CD4-positive, alpha-beta T cell treated with Interleukin-21 for 1 hour (primary cell): ENCODE measurements at places on chromosomes 16 and 17.

DNA sequence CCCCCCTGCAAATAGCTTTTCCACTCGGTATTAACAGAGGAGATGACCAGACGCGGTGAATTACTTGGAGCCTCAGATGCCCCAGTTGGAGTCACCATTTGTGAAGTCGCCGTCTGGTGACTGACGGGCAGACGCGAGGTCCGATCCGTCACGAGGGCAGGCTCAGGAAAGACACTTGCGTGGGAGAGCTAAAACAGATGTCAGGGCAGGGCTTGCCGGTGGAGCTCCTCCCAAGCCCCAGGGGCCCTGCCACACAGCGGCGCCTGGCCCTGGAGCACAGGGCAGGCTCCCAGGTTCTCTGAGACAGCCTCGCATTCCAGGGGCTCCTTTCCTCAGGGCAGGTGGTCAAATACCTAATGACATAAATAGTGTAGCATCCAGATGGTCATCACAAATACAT is 348.3 kb downstream of the C16orf95 start:
- no peak for DNase-seq

DNA sequence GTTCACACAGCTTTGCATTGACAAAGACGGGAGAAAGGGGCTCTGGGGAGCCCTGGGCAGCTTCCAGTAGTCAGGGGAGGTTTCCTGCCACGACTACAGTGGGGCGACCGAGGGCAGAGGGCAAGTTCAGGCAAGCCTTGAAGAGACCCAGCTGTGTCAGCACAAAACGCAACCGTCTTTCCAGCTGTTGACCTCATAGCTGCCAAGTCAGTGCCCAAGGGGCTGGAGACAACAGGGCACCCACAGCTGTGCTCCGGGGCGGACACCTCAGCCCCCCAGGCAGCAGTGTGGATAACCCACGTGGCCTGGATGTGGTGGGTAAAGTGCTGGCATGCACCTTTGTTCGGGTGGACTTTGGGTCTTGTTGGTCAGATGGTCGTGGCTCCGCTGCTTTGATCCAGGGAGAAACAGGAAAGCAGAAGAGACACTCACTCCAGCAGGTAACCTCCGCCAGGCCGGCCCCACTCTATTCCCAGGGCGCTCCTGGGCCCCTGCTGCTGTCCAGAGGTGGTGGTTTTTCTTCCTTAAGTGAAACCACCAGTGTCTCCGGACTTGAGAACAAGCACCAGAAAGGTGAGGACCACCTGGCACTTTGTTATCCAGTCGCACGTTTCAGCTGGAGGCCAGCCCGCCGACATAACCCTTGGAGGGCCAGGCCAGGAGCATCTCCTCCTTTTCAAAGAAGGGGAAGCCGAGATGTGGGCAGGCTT is 17.6 kb upstream of the CBX2 start:
- DNase-seq: no peak

GRCh38 chr16:68760671-68761275 is 23.7 kb downstream of the CDH1 start:
- no peak for DNase-seq

GRCh38 chr16:68737046-68737729 is at the start of gene CDH1:
Gene CDH1 (plus strand): TSS chr16:68737292. CDS start chr16:68737416, 124 bp downstream.
- DNase-seq: peak; percentile 39

- DNase-seq: no peak
Measured at GRCh38 chr17:30961209-30962188, 9.3 kb upstream of the RNF135 start.

DNA sequence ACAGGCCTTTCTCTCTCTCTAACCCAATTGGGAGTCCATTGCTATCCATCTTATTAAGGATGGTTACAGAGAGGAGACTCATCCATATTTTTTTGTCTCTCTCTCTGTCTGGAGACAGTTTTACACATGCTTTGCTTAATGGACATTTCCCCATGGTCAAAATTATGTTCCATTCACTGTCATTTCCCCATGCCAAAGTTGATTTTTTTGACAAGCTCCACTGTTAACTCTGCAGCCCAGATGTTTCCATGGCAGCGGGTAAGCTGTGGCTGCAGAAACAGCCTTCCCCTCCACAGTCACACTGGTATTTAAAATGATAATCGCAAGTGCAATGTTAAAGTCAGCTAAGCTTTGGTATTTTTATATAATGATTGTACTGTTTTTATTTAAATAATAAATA is 63.9 kb upstream of the HLF start:
- DNase-seq: no peak

- DNase-seq: no peak
Measured at GRCh38 chr17:35084987-35085386, 21.5 kb upstream of the RFFL start.

DNA sequence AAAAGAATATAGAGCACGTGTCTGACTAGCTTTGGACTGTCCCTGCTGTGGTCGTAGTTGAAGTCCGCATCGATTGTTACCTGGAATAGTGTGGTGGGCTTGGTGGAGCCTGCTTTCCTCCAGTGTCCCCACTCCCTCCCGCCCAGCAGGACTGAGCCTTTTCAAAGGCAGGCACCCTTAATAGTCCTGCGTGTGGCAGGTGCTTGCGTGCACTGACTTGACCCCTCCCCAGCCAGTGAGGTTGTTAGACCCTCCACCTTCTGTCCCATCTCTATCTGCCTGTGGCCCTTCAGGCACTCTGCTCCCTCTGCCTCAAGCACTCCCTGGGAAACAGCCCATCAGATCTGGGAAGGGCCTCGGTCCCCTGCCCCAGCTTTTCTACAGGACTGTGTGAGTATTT is 36.6 kb downstream of the TMEM11 start:
- no peak for DNase-seq

GRCh38 chr16:48158296-48158695 is 2.5 kb upstream of the ABCC12 start:
- no peak for DNase-seq

GRCh38 chr16:4087099-4087885 is 28.9 kb downstream of the ADCY9 start:
- DNase-seq: no peak

GRCh38 chr17:57914273-57915142 is 40.7 kb downstream of the CUEDC1 start:
- DNase-seq: no peak

DNA sequence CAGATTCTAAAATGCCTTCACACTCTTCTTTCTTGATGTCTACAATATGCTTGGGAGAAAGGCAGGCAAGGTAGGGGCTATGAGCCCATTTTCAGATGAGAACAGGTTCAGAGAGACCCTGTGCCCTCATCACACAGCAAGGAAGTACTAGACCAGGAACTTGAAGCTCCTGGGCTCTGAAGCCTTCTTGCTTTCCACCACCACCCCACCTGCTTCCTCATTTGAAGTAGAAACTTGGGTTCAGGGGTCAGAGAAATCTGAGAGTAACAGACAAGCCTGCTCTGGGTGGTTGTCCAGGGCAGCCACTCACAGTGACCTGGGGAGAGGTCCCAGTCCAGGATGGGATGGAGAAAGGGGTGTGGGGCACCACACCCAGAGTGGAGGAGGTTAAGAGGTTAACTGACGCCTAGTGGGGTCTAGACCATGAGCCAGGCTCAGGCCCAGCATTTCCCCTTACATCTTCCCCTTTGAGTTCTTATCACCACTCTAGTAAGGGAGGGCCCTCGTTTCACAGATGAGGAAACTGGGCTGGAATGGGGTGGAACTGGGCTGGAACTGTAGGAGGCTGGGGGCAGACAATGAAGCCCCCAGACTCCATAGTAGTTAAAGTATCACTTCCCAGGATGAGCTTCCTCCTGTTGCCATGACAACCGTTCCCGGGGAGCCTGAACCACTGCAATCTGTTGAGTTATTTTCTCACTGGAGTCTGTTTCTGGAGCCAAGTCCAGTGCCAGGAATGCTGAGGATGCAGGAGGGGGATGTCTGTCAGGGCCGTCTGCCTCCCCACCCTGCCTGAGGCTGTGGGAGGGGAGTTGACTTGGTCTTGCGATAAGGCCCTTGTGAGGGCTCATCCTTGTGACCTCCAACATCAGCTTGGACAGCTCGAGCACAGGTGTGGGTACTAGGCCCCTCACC is 16.2 kb upstream of the PHF12 start:
- DNase-seq: no peak

GRCh38 chr17:15441315-15441714 is 26.1 kb downstream of the CDRT4 start:
- DNase-seq: no peak

DNA sequence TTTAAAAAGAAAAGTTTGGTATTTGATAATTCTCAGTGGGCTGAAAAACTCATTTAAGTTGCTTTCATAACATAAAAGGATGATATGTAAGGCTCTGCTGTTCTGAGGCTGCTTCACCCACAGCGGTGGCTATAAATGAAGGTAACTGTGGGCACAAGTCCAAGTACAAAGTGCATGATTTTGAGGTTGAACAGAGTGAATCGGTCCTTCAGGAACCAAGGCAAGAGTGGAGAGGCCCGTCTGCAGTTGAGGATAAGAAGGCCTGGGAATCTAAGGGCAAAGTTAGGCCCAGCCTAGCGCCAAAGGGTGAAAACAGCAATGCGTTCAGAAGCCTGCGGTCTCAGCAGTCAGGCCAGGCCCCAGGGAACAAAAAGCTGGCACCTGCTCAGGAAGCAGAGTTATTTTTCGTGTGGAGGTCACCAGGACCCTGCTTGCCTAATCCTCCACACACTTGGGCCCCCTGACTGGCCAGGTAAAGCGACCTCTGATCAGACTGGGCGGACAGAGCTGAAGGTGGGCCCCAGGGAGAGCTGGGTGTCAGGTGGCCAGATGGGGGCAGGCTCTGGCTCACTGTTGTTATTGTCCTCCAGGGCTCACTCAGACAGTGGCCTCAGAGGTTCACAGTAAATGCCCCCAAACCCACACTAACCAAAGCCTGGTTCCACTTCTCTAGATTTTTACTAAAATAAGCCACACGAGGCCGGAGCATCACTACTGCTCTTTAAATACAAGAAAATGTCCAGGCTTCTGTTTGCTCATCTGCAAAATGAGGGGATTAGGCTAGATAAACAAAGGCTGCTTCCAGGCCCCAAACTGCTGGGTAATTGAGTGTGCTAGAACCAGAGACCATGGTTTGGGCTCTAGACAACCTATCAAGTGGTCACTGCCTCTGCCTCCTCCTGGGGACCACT is 46.5 kb downstream of the TEX2 start:
- DNase-seq: no peak

DNA sequence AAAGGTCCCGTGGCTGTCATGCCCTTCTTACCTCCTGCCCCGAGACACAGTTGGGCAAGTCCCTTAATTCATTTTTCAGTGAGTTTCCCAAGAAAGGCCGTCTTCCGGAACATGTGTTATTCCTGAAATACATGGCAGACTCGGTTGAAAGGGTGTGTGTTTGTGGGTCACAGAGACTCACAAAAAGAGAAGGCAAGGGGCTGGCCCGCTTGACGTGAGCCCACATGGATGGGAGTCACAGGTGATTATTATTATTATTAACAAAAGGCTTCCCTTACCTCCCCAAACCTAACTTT is 34.1 kb upstream of the CCR7 start:
- DNase-seq: no peak

- no peak for DNase-seq
Measured at GRCh38 chr17:862582-862981, 80.4 kb downstream of the MRM3 start.

DNA sequence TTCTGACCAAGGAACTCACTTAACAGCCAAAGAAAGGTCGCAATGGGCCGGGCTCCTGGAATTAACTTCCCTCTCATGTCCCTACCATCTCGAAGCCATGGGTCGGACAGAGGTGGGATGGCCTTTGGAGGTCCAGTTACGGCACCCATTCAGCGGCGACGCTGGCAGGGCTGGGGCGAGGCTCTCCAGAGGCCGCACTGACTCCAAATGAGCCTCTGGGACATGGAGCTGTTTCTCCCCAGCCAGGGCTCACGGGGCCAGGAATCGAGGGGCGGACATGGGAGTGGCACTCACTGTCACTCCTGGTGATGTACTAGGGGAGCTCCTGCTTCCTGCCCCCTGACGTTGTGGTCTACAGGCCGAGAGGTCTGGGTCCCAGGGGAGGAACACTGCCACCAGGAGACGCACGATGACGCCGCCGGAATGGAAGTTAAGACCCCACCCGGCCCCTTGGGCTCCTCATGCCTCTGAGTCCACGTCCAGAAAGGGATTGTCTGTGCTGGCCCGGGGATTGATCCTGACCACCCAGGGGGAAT is 60.7 kb upstream of the METRNL start:
- no peak for DNase-seq

DNA sequence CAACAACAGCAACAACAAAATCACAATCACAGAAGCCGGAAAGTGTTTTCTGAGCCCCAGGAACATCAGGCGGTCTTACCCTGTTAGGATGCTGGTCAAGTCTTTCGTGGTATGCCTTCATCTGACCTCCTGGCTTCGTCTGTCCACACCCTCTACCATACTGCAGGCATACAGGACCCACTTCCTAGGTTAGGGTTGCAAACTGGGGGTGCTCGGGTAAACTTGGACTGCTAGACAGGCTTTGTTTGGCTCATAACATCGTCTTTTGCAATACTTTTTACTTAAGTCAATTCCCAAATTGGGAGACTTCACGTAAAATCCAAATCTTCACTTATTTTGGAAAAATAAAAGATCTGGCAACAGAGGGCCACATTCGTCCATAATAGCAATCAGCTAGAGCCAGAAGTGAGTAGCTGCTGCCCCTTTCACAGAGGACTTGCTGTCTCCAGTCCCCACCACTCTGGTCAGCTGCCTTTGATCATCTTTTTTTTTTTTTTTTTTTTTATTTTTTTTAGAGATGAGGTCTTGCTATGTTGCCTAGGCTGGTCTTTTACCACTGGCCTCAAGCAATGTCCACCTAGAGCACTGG is 30.0 kb downstream of the CHD9 start:
- no peak for DNase-seq

GRCh38 chr17:16425698-16426659 is 10.6 kb downstream of the TRPV2 start:
- no peak for DNase-seq

- no peak for DNase-seq
Measured at GRCh38 chr17:32356750-32357149, 6.8 kb downstream of the ZNF207 start.

GRCh38 chr17:5510771-5511170 is 24.4 kb downstream of the MIS12 start:
- DNase-seq: no peak

- no peak for DNase-seq
Measured at GRCh38 chr17:19610879-19611278, 37.7 kb upstream of the ALDH3A2 start.

- DNase-seq: no peak
Measured at GRCh38 chr17:80925688-80926335, 65.8 kb upstream of the CHMP6 start.

DNA sequence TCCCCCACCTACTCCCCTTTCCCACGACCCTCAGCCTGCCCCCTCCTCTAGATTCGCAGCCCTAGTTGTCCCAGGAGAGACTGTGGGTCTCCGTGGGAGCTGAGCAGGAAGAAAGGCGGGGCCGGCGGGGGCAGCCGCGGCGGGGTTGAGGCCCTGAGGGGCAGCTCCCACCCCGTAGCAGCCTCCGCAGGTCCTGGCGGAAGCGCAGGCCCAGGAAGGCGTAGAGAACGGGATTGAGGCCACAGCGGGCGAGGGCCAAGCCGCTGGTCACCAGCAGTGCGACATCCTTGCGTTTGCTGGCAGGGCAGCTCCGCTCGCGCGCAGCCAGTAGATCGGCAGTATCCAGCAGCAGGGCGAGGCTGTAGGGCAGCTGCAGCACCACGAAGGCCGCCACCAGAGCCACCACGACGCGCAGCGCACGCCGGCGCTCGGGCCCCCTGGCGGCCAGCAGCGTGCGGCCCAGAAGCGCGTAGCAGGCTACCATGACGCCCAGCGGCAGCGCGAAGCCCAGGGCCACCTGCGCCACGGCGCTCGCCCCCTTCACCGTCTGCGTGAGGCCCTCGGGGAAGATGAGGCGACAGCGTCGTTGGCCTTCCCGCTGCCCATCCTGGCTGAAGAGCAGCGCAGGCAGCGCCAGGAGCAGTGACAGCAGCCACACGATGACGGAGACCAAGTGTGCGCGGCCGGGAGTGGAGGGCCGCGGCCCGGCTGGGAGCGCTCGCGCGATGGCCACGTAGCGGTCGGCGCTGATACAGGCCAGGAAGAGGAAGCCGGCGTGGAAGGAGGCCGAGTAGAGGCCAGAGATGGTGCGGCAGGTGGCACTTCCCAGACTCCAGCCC is 1.9 kb downstream of the CCR10 start:
- DNase-seq: peak; percentile 81
